ENCODE measurements at places on chromosomes 3 and 15.

DNA sequence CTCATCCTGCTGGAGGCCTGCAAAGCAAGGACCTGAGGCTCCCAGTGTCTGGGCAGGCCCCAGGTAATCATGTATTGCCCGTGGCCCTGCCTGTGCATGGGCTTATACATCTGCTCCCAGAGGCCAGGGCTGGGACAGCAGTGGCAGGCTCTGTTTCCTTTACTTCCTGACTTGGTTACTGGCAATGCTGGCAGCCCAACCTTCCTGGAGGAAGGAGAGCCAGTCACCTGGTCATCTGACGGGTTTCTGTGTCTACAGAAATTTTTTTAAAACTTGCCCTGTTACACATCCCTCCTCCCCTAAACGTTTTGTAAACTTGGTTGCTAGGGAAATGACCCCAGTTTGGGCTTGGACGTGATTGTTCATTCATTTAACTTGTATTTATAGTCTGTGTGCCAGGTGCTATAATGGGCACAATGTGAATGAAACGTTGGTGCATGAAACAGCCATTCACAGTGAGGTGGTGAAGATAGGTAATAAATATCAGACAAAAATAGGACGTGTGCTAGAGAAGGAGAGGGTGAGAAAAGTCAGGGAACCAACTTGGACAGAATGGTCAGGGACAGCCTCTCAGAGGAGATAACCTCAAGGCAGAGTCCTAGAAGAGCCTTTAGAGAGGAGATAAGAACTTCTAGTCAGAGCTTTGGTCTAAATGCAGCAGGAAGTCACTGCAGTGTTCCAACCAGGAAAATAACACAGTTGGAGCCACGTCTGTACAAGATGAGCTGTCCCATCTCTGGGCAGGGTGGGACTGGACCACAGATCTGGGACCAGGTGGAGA is 14.1 kb downstream of the TEX264 start:
- no peak for DNase-seq

- DNase-seq, result no peak
These were observed 1.9 kb upstream of the EIF3J start for GRCh38 chr15:44535092-44535491.

- DNase-seq, result no peak
These were observed 29.7 kb downstream of the CYP11A1 start for GRCh38 chr15:74337607-74338211.

DNA sequence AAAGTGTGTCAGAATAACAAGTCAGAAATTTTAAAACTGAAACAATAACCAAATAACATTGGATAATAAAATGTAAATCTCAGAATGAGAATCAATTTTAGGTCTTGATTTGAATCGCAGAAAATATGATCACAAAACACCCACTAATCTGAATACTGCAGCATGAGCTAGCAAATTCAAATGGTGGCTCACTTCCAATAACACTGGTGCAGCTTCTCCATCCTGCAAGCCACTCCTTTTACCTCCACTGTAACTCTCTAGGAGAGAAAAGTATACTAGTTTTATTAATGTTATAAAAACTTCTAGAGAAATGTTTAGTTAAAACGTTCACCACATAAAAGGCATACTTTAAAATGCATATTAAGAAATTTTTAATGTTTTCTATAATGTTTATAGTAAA is 30.4 kb downstream of the UBE3A start:
- DNase-seq, result no peak

GRCh38 chr15:92541291-92542200 is 114.0 kb downstream of the FAM174B start:
- DNase-seq, result no peak

- no peak for DNase-seq
These were observed 75.6 kb downstream of the AQP9 start for GRCh38 chr15:58213587-58214338.

DNA sequence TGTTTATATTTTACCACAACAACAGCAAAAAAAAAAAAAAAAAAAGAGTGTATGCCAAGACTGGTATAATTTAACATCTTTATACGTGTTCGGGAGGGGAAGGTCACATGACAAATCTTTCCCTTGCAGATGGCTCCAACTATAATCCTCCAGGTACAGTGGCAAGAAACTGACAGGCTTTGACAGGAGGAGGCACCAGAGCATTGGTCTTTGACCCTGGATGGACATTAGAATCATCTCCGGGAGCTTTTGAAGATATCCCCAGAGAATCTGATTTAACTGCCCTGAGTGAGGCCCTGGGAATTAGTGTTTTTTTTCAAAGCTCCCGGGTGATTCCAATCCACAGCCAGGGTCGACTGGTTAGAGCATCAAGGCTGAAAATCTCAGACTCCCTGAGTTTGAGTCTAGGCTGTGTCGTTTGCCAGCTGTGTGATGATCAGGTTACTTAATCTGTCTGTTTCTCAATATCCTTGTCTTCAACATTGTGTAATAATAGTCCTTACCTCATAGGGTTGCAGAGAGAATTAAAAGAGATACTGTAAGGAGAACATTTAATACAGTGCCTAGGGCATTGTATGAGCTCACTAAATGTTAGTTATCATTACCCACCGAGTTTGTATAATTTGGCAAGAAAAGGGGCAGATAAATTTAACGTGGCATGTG is 8.9 kb upstream of the SEMA5B start:
- no peak for DNase-seq

GRCh38 chr3:120568598-120568997 is 27.5 kb upstream of the NDUFB4 start:
- DNase-seq, result no peak

DNA sequence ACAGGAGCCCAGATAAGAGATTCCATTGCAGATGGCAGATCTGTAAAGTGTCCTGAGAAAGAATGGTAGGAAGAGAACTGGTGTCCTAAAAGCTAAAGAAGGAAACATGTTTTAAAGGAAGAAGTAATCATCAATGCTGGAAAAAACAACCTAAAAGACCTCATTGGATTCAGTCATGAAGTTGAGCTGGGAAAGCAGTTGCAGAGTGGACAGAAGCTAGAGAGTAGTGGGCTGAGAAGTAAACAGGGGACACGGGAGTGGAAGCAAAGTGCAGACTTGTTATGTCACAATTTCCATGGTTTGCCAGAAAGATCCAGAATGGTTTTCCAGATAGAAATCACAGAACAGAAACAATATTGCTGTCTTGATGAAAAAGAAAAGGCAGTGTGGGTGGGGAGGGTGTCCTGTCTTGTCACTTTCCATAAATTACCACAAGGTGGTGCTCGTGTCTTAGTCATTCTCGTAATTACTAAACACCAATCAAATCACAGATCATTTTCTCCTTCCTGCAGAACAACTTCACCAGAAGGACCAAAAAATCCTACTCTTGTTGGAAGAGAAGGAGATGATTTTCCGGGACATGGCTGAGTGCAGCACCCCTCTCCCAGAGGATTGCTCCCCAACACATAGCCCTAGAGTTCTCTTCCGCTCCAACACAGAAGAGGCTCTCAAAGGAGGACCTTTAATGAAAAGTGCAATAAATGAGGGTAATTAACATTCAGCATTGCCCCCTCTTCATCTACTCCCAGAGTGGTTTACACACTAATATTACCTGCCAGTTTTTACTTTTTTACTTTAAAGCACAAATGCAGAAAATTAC is 64.5 kb downstream of the KLHL25 start:
- peak; percentile 73 for DNase-seq

- DNase-seq, result no peak
These were observed 160.4 kb upstream of the KCNH8 start for GRCh38 chr3:18987862-18988447.

DNA sequence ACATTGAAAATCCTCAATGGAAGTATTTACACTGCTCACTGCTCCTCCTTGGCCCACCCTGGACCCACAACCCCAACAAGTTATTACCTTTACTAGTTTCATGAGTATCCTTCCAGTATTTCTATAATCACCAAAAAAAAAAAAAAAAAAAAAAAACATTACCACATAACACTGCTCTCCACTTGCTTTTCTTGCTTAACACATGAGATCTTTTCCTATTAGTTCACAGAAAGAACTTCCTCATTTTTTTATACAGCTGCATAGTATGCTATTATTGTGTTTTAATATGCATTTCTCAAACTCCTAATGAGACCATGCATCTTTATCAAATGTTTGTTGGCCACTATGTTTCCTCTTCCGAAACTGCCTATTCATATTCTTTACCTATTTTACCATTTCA is 14.6 kb downstream of the GABPB1 start:
- DNase-seq, result no peak

DNA sequence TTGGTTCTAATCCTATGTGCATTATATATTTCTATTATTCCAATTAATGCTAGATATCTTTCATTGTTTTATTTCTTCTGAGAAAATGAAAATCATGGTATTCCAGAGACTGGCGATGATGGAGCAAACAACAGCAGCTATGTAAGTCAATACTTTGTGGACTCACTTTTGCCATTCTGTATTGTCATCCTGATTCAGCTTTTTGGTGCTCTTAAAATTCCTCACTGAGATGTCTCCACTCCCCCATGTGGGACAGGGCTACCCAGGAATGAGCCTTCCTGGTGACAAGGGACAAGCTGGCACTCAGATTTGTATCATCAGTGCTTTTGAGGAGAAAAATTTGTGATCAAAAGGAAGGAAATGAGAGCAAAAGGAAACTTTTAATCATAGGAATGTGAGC is 56.7 kb upstream of the XCR1 start:
- DNase-seq, result no peak

- DNase-seq, result no peak
These were observed 171.8 kb downstream of the TMEM108 start for GRCh38 chr3:133209871-133210550.

All from A549 (cell line).